ENCODE measurements at places on chromosomes 5 and 9.

DNA sequence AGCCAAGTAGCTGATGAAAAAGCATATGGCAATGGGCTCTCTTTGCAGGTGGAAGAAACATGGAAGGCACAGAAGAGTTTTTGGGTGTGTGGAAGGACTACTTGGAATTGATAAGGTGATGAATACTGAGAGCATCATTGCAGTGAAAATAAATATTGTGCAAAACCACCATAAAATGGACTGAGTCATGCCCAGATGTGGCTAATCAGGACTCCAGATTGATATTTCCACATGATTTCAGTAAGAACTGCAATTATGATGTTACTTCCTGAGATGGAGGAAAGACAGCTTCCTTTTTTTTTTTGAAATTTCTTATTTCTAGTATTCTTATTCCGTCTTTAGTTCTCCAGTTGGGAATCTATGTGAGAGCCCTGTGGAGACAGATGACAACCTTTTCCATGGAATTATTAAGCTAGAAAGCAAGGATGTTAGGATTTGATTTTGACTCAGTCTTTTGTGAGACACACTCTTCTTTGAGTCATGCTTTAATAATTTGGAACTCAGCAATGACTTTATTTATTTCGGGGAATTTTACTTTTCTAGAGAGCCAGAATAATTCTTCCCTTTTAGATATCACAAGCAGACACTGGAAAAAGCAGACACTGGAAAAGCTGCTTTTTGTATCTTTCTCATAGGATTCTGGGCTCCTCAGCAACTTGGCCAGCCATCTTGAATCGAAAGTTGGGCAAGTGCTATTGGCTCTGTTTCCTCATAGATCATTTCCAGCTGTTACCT is 94.2 kb upstream of the VCAN start:
- no peak for DNase-seq

DNA sequence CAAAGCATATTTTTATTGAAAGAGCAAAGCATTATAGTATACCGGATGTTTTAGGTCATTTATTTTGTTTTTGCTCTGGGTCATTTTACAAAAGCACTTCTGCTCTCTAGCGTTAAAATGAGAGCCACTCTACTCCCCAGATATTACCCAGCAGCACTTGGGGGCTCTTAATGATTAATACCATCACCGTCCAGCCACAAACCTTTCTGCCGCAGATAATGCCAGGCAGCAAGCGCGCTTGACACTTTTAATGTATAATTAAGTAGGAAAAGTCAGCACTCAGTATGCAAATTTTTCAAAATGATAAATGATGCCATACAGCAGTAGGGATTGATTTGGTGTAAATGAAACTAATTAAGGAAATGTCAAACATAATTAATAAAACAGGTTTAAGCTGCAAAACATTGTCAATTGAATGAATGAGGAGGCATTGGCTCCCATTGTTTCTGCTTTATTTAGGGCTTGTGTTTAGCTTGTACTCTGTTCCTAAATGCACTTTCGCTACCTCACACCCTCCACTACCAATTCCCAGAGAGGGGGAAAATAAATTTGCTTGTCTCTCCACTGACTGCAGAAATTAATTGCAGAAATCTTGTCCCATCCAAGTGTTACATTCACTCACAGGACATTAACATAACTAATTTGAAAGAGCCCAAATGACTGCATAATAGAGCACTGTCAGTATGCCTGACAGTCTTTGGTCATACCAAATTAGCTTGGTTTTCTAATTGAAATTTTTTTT is 358.8 kb upstream of the ARRDC3 start:
- no peak for DNase-seq

DNA sequence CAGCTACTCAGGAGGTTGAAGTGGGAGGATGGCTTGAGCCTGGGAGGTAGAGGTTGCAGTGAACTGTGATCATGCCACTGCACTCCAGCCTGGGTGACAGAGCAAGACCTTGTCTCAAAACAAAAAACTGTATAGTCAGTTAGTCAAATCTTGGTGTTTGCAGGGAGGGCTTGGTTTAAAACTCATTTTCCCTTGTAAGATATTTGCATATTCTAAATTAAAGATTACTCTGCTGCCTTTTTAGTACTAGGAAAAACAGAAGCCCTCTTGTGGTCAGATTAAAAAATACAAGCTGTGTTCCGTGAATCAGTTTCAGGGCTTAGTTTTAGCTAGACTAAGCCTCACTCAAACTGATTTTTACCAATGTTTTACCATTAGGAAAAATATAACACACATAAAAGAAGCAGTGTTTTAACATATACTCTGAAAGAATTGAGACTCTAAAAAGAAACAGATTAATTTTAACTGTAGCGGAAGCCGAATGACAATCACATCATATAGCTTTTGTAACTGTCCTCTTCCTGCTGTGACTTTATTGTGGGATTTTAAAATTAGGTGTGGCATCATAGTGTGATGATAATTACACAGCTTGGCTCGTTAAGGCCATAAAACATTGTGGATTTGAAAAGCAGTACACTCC is 84.9 kb upstream of the BASP1 start:
- DNase-seq: no peak

DNA sequence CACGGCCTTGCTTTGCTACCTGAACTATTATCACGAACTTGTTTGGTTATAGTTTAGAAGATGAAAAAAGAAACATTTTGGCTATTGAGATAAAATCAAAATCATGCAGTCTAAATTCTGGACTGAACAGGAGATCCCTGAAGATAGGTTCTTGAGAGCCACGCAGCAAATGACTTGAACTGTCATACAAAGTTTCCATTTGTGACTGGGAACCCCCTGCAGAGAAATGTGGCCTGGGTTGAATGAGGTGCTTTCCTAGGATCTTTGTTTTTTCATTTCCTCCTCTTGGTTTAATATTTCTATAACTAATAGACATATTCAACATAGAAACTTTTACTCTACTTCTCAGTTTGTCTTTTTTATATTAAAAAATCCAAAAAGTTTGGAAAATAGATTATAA is 184.7 kb upstream of the TRPM3 start:
- DNase-seq: no peak

DNA sequence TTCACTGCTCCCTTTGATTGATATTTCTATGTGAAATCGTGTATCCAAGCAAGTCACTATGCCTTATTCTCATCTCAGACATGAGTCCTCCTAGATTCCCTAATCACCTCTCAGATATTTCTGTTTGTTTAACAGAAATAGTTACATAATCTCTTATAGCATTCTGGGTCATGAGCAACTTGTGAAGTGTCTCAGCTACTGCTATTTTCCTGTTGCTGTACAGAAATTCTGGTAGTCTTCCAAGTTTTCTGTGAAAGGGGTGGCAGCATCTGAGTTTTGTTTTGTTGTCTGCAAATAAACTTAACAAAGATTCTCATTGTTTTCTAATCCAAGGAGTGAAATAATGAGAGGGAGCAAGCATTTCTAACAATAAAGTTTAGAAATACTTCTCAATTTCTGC is 256.9 kb upstream of the ST8SIA4 start:
- no peak for DNase-seq

DNA sequence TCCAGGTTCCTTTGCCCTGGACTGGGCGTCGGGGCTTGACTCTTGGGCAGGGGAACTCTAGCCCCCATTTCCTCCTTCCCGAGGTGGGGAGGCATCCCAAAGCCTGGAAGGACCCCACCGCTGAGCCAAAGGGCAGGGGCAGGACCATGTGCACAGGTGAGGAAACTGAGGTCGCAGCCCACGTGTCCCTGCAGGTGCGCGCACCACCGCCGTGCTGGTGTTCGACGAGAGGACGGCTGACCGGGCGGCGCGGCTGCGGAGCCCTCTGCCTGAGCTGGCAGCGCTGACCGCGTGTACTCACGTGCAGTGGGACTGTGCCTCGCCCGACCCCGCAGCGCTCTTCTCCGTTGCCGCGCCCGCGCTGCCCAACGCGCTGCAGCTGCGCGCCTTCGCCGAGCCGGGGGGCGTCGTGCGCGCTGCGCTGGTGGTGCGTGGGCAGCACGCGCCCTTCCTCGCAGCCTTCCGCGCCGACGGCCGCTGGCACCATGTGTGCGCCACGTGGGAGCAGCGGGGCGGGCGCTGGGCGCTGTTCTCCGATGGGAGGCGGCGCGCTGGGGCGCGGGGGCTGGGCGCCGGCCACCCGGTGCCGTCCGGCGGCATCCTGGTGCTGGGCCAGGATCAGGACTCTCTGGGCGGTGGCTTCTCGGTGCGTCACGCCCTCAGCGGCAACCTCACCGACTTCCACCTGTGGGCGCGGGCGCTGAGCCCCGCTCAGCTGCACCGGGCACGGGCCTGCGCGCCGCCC is 2.8 kb downstream of the ADGRD2 start:
- no peak for DNase-seq

- DNase-seq: no peak
These were observed 479.4 kb downstream of the DMAC1 start for GRCh38 chr9:7320139-7320538.

DNA sequence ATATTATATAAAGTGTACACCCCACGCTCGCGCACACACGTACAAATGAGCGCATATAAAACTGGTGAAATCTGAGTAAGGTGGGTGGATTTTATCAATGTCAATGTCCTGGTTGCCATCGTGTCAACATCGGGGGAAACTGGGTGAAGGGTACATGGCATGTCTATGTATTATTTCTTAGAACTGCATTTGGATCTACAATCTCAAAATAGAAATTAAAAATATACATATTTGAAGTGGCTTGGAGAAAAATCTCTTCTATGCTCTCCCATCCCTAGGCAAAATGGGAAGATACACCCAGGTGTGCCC is 763 bp upstream of the WHRN start:
- no peak for DNase-seq
